ENCODE measurements at places on chromosomes 16 and 17.

DNA sequence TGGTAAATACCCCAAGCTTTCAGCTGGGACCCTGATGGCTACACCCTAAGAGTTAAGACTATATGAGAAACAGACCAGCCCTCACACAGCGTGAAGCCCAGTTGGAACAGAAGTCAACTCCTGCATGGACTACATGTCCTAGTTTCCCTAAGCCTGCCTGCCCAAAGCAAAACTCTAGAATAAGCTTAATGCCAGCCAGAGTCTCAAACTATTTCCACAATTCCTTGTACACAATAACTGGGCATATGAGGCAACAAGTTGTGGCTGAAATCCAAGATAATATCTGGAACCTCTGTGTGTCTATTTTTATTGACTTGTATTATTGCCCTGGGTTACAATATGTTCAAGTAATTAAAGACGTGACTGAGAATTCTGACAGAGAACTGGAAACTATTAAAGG is 19.4 kb downstream of the MYH10 start:
- no peak overlapping the region for H3K4me3 ChIP-seq
- peaks cover 7% of the 10 kb centered on the region for H3K4me1 ChIP-seq
- DNase-seq: no peak
- peaks cover 7% of the 10 kb centered on the region for H3K36me3 ChIP-seq
- no peaks in the 10 kb centered on the region for H3K27me3 ChIP-seq

DNA sequence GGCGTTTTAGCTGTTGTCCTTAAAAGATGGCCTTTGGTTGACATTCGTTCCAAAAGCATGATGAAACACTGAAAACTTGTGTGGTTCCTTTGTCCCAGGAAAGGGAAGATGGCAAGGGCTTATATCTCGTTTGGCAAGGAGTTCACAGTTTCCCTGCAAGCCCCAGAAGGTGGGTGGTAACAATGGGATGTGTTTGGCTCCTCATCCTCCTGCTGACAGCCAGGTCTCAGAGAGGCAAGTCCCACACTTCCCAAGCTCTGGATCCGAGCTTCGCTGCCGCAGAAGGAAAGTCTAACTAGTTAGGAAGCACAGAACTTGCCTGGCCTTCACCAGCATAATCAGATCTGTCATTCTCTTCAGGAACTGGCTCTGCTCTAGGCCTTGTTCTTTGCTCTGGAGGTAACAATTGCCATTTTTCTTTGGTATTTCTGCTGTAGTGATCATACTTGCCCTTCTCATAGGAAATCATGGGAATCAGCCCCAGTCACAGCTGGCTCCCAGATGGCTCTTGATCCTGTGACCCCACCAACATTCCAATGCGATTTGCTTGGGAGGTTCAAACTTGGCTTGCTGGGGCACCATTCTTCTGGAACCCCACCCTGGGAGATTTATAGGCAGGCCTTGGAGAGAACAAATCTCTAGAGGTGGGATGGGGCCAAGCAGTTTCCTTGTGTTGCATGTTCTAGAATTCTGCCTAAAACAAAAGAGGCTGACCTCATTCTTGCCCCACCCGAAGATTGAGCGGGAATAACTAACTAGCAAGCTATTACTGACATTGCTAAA is 17.9 kb downstream of the KPNA2 start:
- no peaks in the 10 kb centered on the region for H3K36me3 ChIP-seq
- no peak overlapping the region for H3K4me3 ChIP-seq
- no peak overlapping the region for H3K27ac ChIP-seq
- DNase-seq: no peak
- no peaks in the 10 kb centered on the region for H3K27me3 ChIP-seq
- no peaks in the 10 kb centered on the region for H3K4me1 ChIP-seq

- H3K4me3 ChIP-seq: peak overlapping the region; percentile 22
- peaks cover 3% of the 10 kb centered on the region for H3K36me3 ChIP-seq
- no peak overlapping the region for H3K27ac ChIP-seq
These were observed 24.9 kb downstream of the BAHCC1 start for GRCh38 chr17:81419886-81420768.

DNA sequence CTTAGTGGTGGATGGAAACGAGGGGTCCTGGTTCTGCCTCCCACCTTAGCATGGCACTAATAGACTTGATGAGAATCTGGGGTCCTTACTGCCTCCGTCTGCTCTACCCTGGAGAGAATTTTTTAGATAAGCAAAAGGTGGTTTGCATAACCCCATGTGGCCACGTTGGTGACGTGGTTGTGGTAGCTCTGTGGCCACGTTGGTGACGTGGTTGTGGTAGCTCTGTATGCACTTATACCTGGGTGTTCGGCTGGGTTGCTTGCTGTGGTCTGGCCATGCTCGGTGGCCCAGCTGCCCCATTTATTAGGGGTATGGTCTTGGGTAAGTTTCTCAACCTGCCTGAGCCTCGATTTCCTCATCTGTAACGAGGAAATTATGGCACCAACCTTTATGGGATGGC is 13.0 kb downstream of the SPIRE2 start:
- peaks cover 9% of the 10 kb centered on the region for H3K4me1 ChIP-seq
- H3K4me3 ChIP-seq: no peak overlapping the region
- DNase-seq: no peak
- no peak overlapping the region for H3K27ac ChIP-seq
- H3K27me3 ChIP-seq: no peaks in the 10 kb centered on the region

- peaks cover 25% of the 10 kb centered on the region for H3K36me3 ChIP-seq
- no peaks in the 10 kb centered on the region for H3K27me3 ChIP-seq
- H3K4me3 ChIP-seq: no peak overlapping the region
- no peak for DNase-seq
- peaks cover 5% of the 10 kb centered on the region for H3K4me1 ChIP-seq
- no peak overlapping the region for H3K27ac ChIP-seq
These were observed 123.7 kb downstream of the ABCC1 start for GRCh38 chr16:16073001-16073545.

- no peaks in the 10 kb centered on the region for H3K36me3 ChIP-seq
- H3K27ac ChIP-seq: no peak overlapping the region
- DNase-seq: no peak
- H3K4me3 ChIP-seq: no peak overlapping the region
- H3K4me1 ChIP-seq: peaks cover 4% of the 10 kb centered on the region
- no peaks in the 10 kb centered on the region for H3K27me3 ChIP-seq
These were observed 34.0 kb downstream of the TRARG1 start for GRCh38 chr17:1313270-1314005.

- no peaks in the 10 kb centered on the region for H3K27me3 ChIP-seq
- H3K27ac ChIP-seq: no peak overlapping the region
- peaks cover 11% of the 10 kb centered on the region for H3K4me1 ChIP-seq
These were observed 567 bp downstream of the HSD17B1 start for GRCh38 chr17:42553161-42553818.

DNA sequence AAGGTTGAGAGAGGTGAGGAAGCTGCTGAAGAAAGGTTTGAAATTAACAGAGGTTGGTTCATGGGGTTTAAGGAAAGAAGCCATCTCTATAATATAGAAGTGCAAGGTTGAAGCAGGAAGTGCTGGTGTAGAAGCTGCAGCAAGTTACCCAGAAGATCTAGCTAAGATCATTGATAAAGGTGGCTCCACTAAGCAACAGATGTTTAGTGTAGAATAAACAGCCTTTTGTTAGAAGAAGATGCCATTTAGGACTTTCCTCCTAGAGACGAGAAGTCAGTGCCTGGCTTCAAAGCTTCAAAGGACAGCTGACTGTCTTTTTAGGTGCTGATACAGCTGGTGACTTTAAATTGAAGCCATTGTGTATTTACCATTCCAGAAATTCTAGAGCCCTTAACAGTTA is 29.3 kb downstream of the GOSR1 start:
- H3K4me3 ChIP-seq: no peak overlapping the region
- DNase-seq: no peak
- no peaks in the 10 kb centered on the region for H3K4me1 ChIP-seq
- no peak overlapping the region for H3K27ac ChIP-seq
- H3K36me3 ChIP-seq: peaks cover 81% of the 10 kb centered on the region

DNA sequence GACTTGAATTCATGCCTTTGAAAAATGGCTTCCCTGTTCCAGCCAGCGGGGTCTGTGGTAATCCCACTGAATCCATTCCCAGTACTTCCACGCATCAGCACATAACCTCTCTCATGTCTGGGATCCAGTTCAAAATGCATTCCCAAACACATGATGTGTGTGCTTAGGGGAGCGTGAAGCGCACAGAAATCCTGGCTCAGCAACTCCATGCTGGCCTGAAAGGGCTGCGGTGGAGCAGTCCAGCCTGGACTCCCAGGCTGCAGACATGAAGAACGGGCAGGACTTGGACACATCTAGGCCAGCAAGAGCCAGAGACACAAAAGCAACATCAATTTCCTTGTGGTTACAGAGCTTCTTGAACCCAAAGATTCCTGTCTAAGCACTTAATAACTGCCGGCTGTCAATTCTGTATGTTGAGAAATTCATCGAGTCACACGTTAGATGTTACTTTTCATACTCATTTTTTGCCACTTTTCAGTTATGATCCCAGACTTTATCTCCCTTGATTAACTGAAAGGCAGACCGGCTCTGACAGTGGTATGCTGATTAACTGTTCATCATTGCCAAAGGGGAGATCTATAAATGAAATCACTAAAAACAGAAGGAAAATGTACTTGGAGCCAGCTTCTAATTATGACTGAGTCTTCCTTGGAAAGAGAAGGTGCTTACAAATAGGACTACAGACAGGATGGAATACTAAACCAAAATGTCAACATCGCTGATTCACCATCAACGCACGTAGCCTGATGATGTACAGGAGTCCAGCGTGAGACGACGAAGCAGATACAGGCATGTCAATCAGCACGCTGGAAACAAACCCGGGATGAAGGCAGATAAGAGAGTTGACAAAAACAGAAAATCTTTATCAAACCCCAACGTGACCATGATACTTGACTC is 23.0 kb downstream of the NSMCE1 start:
- H3K4me1 ChIP-seq: peaks cover 10% of the 10 kb centered on the region
- no peaks in the 10 kb centered on the region for H3K27me3 ChIP-seq
- no peak overlapping the region for H3K27ac ChIP-seq
- H3K36me3 ChIP-seq: peaks cover 11% of the 10 kb centered on the region
- no peak for DNase-seq

- H3K36me3 ChIP-seq: no peaks in the 10 kb centered on the region
- no peaks in the 10 kb centered on the region for H3K27me3 ChIP-seq
- no peaks in the 10 kb centered on the region for H3K4me1 ChIP-seq
- no peak overlapping the region for H3K27ac ChIP-seq
These were observed 1.0 kb upstream of the KRTAP4-2 start for GRCh38 chr17:41178843-41179616.

GRCh38 chr17:76252040-76252954 is 12.0 kb upstream of the RNF157 start:
- DNase-seq: no peak
- no peaks in the 10 kb centered on the region for H3K4me1 ChIP-seq
- H3K27ac ChIP-seq: no peak overlapping the region
- no peaks in the 10 kb centered on the region for H3K36me3 ChIP-seq
- no peaks in the 10 kb centered on the region for H3K27me3 ChIP-seq

GRCh38 chr16:50666658-50667496 is 14.2 kb downstream of the SNX20 start:
- peaks cover 3% of the 10 kb centered on the region for H3K4me1 ChIP-seq
- H3K36me3 ChIP-seq: no peaks in the 10 kb centered on the region
- H3K4me3 ChIP-seq: no peak overlapping the region
- H3K27ac ChIP-seq: no peak overlapping the region
- no peak for DNase-seq

- H3K4me3 ChIP-seq: no peak overlapping the region
- no peaks in the 10 kb centered on the region for H3K27me3 ChIP-seq
- H3K27ac ChIP-seq: no peak overlapping the region
These were observed 32.7 kb downstream of the GNA13 start for GRCh38 chr17:65023791-65024190.

DNA sequence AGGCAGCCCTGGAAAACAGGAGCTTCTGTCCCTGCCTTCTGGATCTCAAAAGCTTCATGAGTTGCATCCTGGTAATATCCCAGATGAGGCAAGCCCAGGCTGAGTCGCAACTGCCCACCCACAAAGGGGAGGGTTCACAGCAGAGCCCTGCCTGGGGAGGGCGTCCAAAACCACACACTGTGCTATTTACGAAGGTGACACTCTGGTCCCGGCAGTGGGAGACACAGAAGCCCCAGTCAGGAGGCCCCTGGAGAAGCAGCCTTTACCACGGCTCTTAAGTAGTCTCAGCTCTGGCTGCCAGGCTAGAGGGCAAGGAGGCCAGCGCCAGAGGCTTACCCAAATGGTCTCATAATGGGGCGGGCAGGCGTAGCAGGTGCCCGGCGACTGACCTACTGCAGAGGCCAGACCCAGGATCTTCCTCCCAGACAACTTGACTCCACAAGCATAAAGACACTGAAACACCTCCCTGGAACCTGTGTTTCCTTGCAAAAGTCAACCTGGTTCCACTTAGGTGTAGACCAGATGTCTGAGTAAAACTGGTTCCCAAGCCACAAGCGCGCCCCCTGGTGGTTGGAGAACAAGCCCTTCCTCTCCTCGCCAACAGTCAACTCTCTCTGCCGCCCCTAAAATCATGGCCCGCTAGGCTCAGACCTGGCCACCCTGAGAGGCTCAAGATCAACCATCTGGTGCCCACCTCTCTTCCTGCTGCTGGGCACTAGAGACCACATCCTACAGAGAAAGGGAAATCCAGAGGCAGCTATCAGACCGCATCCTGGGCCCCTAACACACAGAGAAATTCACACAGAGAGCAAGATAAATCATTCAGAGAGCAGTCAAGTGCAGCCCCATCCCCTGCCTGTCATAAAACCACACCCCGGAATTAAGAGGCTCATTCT is 5.2 kb downstream of the AXIN2 start:
- H3K4me3 ChIP-seq: peak overlapping the region; percentile 61
- H3K36me3 ChIP-seq: peaks cover 20% of the 10 kb centered on the region
- peaks cover 43% of the 10 kb centered on the region for H3K4me1 ChIP-seq
- no peaks in the 10 kb centered on the region for H3K27me3 ChIP-seq
- peak; percentile 79 for DNase-seq
- no peak overlapping the region for H3K27ac ChIP-seq

DNA sequence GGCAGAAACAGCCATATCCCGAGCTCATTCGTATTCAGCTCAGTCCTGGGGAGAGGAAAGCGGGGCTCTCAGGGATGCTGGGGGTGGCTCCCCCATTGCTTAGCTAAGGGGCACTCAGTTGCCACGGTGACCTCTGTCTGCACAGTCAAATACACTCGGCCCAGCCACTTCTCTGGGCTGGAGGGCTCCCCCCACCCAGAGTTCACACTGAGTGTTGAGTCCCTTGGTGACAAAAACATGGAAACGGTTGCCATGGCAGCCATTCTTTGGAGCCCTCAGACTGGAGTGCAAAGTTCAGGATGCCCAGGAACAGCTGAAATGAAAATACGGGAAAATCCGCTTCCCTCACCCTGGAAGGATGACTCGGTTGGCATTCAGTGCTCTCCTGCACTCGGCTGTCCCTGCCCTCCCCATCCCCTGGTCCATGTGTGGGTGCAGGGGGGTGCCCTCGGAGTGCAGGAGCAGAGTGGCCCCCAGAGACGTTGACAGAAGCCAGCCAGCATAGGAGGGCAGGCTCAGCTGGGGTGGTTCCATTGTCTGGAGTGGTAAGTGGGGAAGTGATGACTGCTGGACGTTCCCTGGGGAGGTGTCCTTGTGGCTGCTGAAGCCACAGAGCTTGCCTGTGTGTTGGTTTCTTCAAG is 216.5 kb downstream of the NTN1 start:
- no peak overlapping the region for H3K27ac ChIP-seq
- H3K36me3 ChIP-seq: no peaks in the 10 kb centered on the region
- peak; percentile 68 for DNase-seq
- H3K27me3 ChIP-seq: peaks cover 27% of the 10 kb centered on the region
- H3K4me3 ChIP-seq: no peak overlapping the region

- H3K4me1 ChIP-seq: peaks cover 10% of the 10 kb centered on the region
- no peak overlapping the region for H3K27ac ChIP-seq
- no peaks in the 10 kb centered on the region for H3K27me3 ChIP-seq
- H3K36me3 ChIP-seq: no peaks in the 10 kb centered on the region
- no peak overlapping the region for H3K4me3 ChIP-seq
These were observed 77.2 kb upstream of the TBX2 start for GRCh38 chr17:61322325-61323002.
